Bone marrow (tissue), 2 donors: ENCODE measurements at places on chromosomes 4 and X.

GRCh38 chr4:128558896-128559679 is 250.4 kb upstream of the JADE1 start:
- DNase-seq, result no peak

DNA sequence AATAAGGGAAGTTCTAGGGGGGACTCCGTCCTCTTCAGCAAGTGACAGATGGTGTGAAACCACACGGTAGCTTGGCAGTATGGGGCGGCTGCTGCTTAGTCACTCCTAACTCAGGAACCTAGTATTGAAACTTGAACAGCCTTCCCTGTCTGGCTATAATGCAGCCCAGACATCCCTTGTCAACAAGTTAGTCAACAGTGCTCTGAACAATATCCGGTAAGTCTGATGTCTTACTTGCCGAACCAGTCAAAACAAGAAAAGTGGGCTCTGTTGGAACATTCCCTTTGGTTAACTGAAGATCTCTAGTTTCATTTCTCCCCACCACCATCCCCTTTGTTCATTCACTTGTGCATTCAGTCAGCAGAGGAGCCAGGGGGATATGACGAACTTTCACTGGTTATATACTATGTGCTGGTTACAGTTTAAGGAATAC is 18.7 kb upstream of the CXCL13 start:
- DNase-seq, result peak; percentile 98

DNA sequence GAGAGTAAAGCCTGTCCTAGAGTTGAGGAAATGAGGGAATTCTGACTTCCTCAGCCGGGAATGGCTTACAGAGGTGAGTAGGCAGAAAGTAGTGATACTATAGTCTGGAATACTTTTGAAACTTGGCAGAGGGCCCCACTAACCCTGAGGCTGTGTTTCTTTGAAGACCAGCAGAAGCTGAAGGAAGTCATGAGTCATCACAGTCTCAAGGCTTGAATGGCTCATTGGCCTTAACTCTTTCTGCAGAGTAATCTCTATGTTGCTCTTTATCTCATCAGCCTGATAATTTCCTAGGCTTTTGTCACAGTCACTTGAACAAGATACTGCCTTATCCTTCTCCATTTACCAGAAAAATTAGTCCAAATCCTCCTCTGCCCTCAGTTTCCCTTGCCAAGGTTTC is 80.8 kb downstream of the ANKRD50 start:
- peak; percentile 64 for DNase-seq

DNA sequence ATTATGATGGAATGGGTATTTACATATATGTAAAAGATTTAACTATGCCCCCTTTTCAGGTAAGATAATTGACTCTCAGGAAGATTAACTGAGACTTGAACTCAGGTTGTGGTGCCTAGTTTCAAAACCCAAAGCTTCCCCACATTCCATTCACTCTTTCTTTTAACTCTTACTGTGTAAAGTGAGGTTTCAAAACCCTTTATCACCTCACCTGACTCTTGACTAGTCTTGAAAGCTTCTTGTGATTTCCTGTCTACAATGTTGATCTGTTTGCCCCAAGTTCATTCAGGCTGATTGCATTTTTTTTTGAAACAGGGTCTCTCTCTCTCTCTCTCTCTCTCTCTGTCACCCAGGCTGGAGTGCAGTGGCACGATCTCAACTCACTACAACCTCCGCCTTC is 40.5 kb upstream of the RAPGEF2 start:
- DNase-seq, result no peak

DNA sequence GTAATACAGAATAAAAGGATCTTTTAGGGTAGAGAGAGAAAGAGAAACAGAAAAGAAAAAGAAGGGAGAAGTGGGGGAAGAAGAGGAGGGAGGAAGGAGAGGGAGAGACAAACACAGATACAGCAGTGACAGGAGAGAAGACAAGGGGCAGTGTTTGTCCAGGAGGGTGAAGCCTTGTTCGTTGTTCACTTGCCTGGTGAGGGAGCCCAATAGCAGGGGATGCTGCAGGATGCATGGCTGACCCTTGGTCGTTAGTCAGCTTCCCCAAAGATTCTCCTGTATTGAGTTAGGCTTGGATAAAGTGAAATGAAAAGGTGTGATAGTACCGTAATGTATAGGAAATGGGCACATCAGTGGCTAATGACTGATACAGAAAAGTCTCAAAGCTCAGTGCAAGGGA is 403.7 kb downstream of the IL15 start:
- no peak for DNase-seq

- DNase-seq, result no peak
Observed at GRCh38 chrX:1165535-1166196, 46.8 kb downstream of the CRLF2 start.

DNA sequence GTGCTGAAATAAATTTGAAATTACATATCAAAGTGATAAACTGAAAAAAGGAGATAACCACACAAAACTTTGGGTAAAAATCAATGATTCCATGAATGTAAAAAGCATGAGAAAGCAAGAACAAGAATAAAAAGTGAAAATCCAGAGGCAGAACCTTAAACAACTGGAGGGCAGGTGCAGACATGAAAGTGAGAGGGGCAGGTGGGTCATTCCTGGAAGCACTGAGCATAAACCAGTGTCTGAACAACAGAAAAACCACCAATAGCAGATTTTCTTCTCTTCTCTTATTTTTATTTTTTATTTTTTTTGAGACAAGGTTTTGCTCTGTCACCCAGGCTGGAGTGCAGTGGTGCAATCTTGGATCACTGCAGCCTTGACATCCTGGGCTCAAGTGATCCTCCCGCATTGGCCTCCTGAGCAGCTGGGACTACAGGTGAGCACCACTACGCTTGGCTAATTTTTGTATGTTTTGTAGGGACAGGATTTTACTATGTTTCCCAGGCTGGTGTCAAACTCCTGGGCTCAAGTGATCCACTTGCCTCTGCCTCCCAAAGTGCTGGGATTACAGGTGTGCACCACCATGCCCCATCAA is 46.8 kb upstream of the GPR78 start:
- no peak for DNase-seq

DNA sequence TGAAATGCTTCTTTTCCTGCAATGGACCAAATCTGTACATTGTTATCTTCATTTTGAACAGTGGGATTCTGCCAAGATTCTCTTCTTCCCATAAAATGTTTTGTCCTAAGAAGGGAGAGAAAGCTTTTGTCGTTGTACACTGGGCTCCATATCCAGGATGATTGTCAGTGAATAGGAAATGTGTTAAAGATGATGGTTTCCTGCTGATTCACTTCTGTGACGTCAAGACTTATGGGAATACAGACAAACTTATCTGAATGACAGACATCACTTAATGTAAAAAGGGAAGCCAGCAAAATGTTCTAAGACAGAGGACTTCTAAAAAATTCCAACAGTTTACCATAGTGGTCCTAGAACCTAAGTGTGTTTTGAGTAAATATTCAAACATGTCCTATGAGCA is 53.7 kb upstream of the HPF1 start:
- no peak for DNase-seq

GRCh38 chr4:127634181-127634580 is 1.4 kb downstream of the INTU start:
- DNase-seq, result no peak

DNA sequence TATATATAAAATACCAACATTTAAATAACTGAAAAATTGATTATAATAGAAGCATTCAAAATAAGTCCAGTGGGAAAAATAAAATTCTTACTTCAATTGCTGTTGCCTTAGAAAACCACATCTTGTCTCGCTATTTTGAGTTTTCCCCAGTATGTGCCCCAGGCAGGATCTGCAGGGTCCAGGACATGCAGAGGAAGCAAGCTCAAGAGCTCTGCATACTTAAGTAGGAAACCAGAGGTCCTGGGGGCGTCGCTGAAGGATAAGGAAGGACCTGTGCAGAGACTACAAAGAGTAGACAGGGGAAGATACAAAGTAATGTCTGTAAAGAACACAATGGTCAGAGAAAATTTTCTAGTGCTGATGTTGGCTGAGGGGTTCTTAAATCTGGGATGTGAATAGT is 310.5 kb upstream of the EMCN start:
- no peak for DNase-seq
